A549 (cell line): ENCODE measurements at places on chromosomes 13 and 19.

GRCh38 chr13:48125794-48126228, 30.9 kb upstream of the MED4 start:
- DNase-seq, result no peak

DNA sequence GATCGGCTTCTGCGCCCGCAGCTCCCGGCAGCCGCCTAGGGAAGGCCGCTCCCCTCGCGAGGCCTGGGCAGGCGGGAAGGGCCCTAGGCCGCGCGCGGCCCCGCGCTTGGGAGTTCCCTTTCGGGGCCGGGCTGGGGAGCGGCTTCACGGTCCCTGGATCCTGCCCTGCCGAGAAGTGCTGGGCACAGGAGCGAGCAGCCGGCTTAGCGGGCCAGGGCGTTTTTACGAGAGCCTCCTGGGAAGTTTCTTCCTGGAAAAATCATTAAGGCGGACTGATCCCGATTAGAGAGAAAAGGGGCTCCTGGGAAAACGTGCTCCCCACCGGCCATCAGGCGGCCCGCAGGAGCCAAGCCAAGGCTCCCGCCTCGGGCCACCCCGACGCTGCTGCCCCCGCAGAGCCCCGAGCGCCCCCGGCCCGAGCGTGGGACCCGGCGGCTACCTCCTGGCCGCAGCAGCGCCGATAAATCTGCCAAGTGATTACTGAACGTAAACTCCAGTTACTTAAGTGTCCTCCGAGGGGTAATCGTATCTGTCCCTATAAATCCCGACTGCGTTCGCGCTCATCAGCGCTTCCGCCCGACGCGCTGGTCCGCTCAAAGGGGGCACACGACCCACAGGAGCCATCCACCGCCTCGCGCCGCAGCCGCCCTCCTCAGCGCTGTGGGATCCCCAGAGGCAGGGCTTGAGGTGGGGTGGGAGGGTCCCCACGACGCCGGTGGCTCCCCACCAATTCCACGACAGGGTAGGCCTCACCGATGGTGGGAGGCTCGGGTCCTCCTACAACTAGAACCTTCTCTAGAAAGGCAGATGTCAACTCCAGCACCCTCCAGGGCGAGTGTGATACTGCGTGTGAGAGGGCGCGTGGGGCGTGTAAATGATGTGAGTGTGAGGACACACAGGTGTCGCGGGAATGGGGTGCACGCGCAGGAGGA, 2.8 kb downstream of the ZIC5 start:
- DNase-seq, result peak; percentile 66

DNA sequence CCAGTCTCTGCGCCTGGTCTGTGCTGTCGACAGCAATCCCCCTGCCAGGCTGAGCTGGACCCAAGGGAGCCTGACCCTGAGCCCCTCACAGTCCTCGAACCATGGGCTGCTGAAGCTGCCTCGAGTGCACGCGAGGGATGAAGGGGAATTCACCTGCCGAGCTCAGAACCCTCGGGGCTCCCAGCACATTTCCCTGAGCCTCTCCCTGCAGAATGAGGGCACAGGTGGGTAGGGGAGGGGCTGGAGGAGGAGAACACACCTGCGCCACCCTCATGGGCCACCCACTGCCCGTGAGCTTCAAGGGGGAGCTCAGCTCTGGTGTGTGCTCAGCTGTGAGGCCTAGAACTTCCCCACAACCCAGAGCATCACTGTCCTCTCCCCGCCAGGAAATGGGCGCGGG, 38.6 kb upstream of the CD33 start:
- DNase-seq, result no peak

DNA sequence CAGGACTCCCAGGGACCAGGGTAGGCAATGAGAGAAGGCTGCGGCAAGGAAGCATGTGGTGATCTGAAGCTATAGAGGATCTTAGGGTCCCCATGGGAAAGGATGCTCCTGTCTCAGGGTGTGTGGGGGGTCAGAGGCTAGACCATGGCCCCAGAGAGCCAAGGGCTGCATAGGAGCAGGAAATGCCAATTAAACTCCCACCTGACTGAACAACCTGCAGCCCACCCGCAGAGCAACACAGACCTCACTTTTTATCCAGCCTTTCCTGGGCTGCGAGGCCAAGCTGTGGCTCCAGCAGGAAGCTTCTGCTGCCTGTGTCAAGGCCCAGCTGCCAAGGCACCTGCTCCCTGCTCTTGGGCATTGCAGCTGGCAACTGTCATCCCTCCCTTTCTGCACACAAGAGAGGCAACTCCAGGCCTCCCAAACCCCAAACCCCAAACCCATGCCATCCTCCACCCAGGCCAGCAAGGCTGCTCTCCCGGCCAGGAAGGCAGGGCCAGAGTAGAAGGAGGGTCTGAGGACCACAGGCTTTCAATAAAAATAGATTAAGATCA, 290.1 kb downstream of the FOXO1 start:
- no peak for DNase-seq

- no peak for DNase-seq
These were observed 198.2 kb downstream of the EFNB2 start for GRCh38 chr13:106337096-106337850.

DNA sequence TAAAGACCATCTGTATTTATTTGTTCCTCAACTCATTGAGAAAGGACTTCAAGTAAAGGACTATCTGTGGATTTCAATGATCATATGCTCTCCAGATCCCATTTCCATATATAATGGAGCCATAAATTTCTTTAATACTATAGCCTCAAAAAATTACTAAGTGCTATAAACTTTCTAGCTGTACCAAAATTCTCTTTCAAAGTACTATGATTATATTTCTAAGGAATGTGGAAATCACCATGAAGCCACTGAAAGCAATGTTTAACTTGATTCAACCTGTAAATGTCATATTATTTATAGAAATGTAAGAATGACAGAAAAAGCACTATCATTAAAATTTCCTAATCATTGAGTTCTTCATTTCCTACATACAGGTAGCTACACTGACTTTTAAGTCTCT, 20.7 kb downstream of the TBC1D4 start:
- no peak for DNase-seq

GRCh38 chr19:18280247-18281081, 958 bp downstream of the JUND start:
- DNase-seq, result peak; percentile 76

DNA sequence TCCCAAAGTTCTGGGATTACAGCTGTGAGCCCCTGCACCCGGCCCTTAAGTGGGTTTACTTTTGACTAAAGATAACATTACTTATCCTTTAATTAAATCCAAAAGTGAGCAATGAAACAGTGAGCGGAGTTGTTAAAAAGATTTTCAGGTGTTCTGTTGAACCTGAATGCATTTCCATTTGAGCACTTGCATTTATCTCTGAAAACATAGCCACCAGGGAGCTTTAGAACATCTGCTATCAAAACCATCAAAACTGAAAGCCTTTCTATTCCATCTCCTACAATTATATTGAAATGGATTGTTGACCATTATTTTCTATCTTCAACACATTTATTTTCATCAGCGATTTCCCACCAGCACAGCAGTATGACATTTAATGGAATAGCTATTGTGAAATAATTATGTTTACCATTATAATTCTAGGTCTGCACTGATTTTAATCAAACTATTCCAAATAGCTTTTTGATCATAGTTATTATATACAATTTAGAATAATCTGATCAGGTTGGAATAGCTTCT, 269.0 kb downstream of the FGF14 start:
- no peak for DNase-seq

- DNase-seq, result no peak
These were observed 24.5 kb downstream of the RASL11A start for GRCh38 chr13:27295096-27295495.

DNA sequence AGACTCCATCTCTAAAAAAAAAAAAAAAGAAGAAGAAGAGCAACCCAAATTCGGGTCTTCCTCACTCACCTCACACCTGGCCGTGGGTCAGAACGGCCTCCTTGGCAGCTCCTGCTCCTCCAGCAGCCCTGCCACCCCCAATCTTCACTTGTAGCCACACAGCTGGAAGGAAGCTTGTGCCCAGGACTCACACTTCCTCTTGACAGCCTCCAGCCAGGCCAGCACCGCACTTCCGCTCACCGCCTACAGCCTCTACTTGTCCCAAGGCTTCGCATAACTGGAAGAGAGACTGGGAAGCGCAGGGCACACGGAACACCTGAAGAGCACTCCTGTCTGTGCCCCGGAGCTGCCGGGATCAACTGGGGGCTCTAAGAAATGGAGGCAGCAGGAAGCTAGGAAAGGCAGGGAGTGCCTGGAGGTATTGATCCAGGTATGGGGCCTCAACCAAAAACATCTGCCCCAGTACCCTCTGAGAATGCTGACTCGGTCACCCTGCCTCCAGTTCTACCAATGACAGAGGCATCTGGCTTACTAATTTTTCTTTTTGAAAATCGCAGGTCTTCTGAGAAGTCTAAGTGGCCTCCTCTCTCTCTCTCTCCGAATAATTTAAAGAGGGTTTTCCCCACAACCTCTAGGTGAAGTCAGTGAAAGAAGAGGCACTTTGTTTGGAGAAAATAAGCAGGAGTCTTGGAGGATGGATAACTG, 31.1 kb upstream of the ATP12A start:
- DNase-seq, result no peak

DNA sequence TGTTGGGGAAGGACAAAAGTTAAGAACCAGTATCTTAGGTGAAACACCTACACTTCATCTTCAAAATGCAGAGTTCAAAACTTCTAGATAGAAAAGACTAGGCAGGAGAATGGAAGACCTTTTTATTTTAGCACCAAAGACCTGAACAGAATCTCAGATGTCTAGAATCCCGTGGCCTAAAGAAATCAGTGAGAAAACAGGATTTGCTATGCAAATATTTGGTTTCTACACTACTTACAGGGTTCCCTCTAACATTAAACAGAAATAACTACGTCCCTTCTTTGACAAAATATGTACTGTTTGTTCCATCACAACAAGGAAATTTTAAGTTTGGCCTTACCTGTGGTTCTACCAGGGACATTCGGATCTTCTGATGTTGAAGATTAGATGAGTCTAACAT, 21.5 kb downstream of the DIS3 start:
- no peak for DNase-seq

- no peak for DNase-seq
These were observed 67.7 kb upstream of the STARD13 start for GRCh38 chr13:33353210-33353609.

GRCh38 chr19:21134934-21135366, 6.9 kb upstream of the ZNF431 start:
- DNase-seq, result no peak

DNA sequence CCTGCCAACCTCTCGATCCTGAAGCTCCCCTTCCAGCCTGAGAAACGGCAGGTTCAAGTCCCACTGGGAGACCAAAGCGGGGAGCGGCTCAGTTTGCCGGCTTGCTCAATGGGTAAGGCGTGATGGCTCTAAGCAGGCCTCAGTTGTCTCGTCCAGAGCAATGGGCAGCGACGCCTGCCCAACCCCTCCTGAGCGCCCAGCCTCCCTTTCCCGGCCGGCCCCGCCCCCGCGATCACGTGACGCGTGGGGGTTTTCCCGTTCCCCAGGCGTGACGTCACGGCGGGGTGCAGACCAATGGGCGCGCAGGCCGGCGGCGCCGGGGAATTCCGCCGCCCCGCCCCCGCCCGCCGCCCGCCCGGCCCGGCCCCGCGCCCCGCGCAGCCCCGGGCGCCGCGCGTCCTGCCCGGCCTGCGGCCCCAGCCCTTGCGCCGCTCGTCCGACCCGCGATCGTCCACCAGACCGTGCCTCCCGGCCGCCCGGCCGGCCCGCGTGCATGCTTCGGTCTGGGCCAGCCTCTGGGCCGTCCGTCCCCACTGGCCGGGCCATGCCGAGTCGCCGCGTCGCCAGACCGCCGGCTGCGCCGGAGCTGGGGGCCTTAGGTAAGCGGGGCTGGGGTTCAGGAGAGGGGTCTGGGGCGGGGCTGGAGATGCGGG, at the start of gene RELB:
RELB (plus strand) TSS at position 378 of the 653 bp plus-strand sequence; CDS start at position 494, 116 bp downstream.
- peak; percentile 99 for DNase-seq

GRCh38 chr13:75637181-75637750, 1.1 kb downstream of the LMO7 start:
- no peak for DNase-seq

DNA sequence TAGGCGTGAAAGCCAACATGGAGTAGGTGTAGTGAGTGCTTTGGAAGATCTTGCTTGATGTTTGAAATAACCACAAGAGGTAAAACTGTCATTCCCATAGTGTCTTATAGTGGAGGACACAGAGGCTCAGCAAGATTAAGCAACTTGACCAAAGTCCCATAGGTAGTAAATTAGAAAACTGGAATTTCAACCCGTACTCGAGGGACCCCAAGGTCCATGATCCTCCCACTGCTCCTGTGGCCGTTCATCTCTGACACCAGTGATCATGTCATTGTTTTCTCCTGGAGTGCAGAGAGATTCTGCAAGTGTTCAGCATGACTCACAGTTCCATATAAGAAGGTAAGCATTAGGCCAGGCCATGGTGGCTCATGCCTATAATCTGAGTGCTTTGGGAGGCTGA, 126.9 kb downstream of the FGF9 start:
- no peak for DNase-seq

GRCh38 chr13:95509521-95510310, 42.8 kb upstream of the CLDN10 start:
- no peak for DNase-seq
